ENCODE measurements at places on chromosomes 1 and 21.

DNA sequence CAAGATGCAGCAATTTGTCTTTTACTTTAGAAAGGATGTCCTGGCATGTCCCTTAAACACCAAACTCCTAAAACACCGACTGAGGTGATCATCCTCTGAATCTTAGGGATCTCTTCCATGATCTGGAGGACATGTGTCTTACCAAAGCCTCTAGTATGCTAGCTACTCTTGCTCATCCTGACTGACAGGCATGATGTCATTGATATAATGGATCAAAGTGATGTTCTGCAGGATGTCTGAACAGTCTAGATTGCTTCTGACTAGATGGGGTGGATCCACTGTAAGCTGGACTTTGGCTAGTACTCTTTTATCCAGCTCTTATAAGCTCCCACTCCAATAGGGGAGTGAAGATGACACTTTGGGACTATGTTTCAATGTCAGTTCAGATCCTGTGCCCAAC lies 11.3 kb upstream of the CGN start:
- DNase-seq: no peak

GRCh38 chr21:27802816-27803475 lies 836.1 kb upstream of the ADAMTS5 start:
- DNase-seq: peak; percentile 43

DNA sequence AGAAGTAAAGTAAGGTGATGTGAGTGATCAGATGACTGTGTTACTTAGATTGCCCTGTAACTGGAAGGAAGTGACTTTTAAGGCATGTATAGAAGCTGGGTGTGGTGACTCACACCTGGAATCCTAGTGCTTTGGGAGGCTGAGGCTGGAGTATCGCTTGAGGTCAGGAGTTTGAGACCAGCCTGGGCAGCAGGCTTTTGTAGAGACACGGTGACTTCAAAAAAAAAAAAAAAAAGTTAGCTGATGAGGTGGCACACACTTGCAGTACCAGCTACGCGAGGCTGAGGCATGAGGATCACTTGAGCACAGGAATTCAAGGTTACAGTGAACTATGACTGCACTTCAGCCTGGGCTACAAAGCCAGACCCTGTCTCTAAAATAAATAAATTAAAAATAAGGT lies 2.3 kb upstream of the USP16 start:
- no peak for DNase-seq

DNA sequence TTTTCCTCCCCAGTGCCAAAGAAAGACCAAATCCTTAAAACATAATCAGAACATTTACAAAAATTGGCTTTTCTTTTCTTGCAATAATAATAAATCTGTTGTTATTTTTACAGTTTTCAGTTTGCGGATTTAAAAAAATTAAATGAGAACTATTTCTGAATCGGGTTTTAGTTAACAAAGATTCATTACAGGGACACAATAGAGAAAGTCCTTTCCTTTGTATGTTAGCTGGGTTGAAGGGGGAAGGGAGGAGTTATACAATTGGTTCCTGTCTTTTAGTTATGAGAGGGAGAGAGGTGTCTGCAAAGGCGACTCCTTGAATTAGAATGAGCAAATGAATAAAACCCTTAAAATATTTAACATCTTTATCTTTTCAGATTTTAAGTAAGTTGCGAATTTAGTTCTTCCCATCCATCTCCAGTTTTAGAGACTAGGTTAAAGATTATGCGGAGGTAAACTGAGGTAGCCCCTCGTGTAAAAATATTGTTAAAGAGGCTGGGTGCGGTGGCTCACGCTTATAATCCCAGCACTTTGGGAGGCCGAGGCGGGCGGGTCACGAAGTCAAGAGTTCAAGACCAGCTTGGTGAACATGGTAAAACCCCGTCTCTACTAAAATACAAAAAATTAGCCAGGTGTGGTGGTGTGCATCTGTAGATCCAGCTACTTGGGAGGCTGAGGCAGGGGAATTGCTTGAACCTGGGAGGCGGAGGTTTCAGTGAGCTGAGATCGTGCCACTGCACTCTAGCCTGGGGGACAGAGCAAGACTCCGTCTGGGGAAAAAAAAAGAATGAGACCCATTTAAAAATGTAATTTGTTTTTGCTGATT lies 3.9 kb downstream of the SPEN start:
- DNase-seq: no peak

DNA sequence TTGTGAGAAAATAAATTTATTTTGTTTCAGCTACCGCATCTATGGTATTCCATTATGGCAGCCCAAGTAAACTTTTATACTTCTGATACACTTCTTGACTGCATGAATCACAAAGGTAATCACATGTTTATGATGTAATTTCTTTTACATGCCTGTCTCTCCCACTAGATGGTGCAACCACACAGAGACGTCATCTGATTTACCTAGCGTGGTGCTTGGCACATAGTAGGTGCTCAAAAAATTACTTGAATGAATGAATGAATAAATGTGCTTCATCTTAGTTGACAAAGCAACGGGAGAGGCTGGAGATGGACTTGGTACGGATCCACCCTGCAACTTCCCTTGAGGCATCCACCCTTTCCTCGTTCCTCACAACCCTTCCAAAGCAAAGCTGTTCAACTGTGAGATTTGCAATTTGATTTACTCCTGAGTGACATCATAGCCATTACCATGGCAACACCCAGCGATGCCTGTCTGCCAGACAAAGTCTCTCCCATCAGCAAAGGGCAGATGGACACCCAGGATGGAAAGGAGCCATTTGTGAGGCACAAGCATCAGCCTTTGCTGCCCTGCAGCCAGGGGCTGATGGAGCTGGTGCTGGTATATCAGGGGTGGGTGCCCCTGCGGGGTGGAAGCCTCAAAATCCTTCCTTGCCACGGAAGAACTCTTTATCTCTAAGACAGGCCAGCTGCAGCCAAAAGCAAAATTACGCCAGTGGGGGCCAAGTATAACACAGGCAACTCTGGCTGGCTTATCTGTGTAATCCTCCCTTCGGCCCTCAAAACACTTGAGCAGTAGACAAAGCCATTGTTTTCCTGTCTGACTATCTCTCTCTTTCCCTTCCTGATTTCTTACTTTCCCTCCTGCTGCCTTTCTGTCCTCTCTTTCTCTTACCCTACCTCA lies 18.9 kb upstream of the VWA5B1 start:
- DNase-seq: no peak

DNA sequence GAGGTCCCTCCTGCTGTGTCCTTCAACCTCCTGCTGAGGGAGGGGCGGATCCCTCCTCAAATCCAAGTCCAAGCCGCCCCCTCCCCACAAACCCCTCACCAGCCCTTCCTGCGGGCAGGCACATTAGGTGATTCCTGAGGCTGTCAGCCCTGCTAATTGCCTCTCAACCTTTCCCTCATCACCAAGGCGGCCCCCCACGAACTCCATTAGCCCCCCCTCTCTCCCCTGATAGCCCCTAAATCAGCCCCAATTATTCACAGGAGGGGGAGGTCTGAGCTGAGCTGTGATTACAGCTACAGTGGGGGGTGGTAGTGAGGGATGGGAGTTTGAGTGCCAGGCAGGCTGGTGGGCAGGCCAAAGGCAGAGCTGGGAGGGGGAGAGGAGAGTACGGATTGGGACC lies 5.8 kb upstream of the PEAR1 start:
- DNase-seq: no peak

GRCh38 chr1:201379733-201380242 lies 2.3 kb upstream of the TNNT2 start:
- no peak for DNase-seq

DNA sequence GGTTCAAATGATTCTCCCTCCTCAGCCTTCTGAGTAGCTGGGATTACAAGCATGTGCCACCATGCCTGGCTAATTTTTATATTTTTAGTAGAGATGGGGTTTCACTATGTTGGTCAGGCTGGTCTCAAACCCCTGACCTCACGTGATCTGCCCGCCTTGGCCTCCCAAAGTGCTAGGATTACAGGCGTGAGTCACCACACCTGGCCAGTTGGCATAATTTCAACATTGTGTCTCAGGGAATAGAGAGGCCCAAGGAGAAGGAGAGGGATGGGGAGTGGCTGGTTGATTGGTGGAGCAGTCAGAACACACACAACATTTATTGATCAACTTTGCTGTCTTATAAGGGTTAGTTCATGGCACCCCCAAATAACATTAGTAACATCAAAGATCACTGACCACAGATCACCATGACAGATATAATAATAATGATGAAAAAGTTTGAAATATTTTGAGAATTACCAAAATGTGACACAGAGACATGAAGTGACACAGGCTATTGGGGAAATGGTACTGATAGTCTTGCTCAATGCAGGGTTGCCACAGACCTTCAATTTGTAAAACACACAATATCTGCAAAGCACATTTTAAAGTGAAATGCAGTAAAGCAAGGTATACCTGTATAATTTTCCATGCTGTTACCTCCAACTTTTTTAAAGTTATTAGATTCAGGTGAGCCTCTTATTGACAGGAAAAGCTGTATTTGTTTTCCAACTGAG lies 15.8 kb upstream of the CYB5R1 start:
- DNase-seq: no peak

- peak; percentile 90 for DNase-seq
These were observed 48.9 kb upstream of the SLC2A1 start for GRCh38 chr1:43007377-43008114.

GRCh38 chr1:223771814-223772770 lies 59.8 kb downstream of the CAPN2 start:
- DNase-seq: peak; percentile 83

DNA sequence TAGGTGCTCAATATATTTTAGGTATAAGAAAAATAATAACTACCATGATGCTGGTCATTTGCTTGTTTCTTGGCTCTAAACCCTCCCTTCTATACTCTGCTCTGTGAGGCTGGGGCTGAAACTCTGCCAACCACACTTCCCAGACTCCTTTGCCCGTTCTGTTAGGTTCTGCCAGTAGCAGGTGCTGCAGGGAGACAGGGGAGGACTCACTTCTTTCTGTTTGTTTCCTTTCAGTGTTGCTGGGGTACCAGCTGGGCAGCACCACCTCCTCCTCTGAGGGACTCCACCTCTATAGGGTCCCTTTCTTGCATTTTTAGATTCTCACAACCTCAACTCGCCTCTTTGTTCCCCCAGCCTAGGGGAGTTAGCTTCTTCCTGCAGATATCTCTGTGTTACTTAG lies 17.0 kb upstream of the SH2D2A start:
- no peak for DNase-seq

GRCh38 chr1:1919304-1920056 lies 401 bp upstream of the TMEM52 start:
- DNase-seq: peak; percentile 98

GRCh38 chr1:163083690-163084089 lies 14.5 kb downstream of the RGS4 start:
- no peak for DNase-seq

DNA sequence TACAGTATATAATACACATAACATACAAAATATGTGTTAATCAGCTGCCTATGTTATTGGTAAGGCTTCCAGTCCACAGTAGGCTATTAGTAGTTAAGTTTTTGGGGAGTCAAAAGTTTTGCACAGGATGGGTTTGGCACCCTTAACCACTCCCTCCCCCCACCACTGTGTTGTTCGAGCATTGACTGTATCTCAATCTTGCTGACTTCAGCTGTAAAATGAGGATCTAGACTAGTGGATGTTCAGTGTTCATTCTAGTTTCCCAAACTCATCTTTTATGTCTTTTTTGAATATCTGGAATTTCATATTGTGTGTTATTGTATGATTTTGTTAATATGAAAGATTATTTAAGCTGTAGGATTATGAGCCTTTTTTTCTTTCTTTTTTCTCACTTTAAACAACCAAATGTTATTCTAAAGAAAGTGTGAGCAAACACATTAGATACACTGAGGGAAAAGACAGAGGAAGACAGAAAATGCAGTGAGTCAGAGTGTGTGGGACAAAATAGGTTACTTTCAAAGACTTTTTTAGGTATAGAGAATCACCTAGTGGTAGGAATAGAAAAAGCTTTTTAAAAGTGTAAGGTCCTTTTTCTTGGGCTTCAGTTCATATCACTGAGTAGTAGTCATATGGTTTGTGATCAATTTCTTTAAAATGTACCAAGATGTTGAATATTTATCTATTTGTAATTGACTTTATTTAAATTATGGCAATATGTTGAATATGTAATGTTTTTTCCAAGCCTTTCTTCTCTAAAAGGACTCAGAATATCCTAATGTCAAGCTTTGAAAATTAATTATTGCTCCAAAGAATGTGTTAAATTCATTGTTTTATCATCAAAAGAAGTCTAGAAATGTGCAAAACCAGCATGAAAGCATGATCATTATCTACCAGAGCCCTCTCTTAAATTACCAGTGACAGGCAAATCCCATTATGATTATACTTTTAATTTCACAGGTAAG lies 17.9 kb upstream of the CENPF start:
- no peak for DNase-seq

- DNase-seq: no peak
These were observed 256.5 kb downstream of the ZNF648 start for GRCh38 chr1:181804989-181805388.

GRCh38 chr1:154320882-154321608 lies at the start of gene AQP10:
Gene AQP10, plus strand, starts transcription at chr1:154321093. Its CDS starts 63 bp downstream, at chr1:154321156.
- peak; percentile 69 for DNase-seq

Measured in Caco-2 (cell line).